Glutamatergic neuron (in vitro differentiated cells): ENCODE measurements at places on chromosomes 3 and 15. TPM values are rescaled to one million over a fixed set of nuclear protein-coding genes. Genes with fewer than 3 reads are reported as not detected.

The PIGZ gene
- total RNA-seq = 4.7 TPM

The GRIP2 gene
- 0.34 TPM for total RNA-seq

The LDHAL6B gene
- total RNA-seq = not detected

The CACNA2D2 gene
- 5.0 TPM for total RNA-seq

The DHX36 gene
- 147 TPM for total RNA-seq

The NUP210 gene
- total RNA-seq = 2.4 TPM

The TOP2B gene
- 250 TPM for total RNA-seq

The DTX3L gene
- total RNA-seq = 0.20 TPM

The CD96 gene
- total RNA-seq = not detected

- no peak for DNase-seq
These were observed 7.3 kb upstream of the SPATA12 start for GRCh38 chr3:57053122-57053521.

GRCh38 chr3:127732303-127732702, 59.6 kb downstream of the ABTB1 start:
- no peak for DNase-seq

- DNase-seq = no peak
These were observed 120.5 kb upstream of the SAMMSON start for GRCh38 chr3:69879051-69879450.

DNA sequence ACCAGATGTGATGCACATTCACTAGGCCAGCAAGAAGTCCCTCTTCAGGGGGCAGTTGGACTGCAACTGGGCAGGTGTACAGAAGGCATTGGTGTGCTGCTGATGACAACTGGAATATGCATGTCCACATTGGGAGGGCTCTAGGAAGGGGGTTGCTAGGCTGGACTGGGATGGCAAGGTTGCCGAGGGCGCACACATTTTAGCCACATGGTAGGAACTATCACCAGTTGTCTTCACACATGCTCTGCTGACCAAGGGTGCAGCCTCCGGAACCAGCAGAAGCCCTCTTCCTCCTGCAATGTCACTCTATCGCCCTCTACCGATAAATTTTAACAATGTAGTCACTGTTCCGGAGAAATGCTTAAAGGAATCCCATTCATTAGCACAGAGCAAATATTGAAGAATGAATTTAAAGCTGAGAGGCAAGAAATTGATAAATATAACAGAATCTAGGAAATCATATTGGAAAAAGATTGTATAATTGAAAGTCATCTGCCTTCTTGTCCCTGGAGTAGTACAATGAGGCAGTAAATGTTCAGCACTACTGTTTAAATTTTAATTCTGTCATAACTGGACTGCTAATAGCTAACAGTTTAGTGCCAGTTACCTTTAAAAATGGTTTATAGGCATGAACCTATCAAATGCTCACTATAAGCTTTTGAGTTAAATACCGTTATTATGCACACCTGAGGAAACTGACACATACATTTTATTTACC, 22.6 kb upstream of the LYSMD4 start:
- peak; percentile 43 for DNase-seq

DNA sequence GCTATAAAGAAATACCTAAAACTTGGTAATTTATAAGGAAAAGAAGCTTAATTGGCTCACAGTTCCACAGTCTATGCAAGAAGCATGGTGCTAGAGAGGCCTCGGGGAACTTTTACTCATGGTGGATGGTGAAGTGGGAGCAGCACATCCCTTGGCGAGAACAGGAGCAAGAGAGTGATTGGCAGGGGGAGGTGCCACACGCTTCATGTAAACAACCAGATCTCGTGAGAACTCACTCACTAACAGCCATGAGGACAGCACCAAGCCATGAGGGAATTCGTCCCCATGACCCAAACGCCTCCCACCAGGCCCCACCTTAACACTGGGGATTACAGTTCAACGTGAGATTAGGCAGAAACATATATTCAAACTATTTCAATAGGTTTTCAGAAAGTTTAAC, 28.0 kb downstream of the GABRB3 start:
- no peak for DNase-seq

GRCh38 chr15:68843425-68844311, 23.0 kb upstream of the ANP32A start:
- peak; percentile 63 for DNase-seq

DNA sequence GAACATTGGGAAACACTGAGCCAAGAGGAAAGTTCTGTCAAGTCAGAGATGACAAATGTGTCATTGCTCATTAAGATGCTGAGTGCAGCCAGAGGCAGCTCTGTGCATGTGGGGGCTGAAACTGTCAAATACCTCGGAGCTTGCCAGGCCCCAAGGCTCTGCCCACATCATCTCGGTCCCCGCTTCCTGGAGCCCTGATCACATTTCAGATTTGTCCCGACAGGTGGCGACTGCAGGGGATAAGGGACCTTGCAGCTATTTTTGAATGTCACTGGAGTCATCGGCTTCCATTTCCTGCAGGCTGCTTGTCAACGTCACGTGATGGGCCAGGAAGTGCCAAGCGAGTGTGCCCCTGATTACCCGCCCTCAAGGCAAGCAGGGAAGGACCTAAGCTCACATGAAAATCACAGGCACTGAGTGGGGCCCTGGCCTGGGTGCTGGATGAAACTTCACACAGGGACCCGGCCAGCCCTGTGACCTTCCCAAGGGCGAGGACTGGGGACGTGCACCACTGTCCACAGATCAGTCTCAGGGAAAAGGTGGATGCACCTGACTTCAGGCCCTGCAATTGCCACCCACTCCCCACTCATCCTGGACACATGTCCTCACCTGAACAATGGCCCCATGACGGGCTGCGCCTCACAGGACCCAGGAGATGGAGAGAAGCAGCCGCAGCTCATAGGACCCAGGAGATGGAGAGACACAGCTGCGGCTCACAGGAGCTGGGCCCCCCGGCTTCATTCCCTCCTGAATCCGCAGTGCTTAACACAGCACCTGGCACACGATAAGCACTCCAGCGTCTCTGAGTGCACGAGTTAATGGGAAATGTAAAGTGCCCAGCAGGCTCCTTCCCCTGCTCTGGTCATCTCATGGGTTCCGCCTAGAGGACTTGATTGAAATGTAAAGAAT, 73.4 kb downstream of the NUP210 start:
- DNase-seq = no peak

DNA sequence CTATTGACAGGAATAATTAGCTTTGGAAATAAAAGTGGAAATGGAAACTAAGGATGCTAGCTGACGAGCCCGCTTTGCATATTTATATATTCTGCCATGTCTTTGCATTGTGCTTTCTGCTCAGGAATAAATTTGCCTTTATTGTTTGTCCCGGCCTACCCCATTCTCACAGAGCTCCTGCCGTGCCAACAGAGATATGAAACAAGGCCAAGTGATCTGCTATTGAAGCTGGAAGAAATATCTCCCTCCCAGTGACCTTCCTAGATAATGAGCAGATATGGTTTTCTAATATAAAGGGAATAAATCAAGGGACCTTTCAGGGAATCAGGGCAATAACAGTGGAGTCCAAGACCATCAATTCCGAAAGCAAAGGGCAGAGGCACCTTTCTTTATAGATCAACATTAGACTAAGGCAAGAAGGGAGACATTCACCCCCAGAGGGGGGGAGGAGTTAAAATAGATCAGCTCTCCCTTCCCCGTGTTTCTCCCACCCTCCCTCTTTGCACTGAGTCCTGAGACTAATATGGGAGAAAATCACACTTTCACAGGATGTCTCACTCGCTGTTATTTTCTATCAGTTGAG, 664.6 kb downstream of the AGBL1 start:
- DNase-seq = no peak

- DNase-seq = no peak
These were observed 61.4 kb downstream of the GLB1 start for GRCh38 chr3:33035596-33035995.

GRCh38 chr3:102449341-102449740, 14.5 kb downstream of the ZPLD1 start:
- DNase-seq = no peak
